ENCODE measurements at places on chromosomes 6 and 20.

DNA sequence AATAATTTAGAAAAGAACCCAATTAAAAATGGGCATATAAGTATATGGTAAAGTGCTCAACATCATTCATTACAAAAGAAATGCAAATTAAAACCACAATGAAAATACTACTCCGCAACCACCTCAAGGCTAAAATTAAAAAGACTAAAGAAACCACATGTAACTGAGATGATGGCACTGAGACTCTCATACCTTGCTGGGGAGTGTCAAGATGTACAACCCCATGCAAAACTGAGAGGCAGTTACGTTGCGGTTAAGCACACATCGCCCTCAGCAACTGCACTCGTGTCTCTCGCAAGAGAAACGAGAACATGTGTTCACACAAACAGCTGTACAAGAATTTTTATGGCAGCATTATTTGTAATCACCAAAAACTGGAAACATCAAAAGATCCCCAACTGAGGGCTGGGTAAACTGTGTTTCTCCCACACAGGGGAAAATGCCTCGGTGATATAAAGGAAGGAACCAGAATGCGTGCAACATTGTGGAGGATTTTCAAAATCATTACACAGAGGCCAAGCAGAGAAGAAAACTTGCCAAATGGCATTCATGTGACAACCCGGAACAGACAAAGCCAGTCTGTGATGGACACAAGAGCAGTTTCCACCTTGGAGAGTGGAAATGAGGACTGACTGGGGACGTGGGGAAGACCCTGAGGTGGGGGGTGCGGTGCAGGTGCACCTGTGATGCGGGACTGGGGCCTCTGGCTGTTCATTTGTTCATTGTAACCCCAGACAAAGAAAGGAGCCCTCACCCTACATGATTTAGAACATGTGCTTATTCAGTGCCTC lies 144.9 kb downstream of the WDR27 start:
- DNase-seq = no peak

GRCh38 chr6:133184798-133185372 lies 56.3 kb upstream of the EYA4 start:
- DNase-seq = no peak

- DNase-seq = no peak
Measured at GRCh38 chr6:686497-686896, 6.4 kb downstream of the EXOC2 start.

DNA sequence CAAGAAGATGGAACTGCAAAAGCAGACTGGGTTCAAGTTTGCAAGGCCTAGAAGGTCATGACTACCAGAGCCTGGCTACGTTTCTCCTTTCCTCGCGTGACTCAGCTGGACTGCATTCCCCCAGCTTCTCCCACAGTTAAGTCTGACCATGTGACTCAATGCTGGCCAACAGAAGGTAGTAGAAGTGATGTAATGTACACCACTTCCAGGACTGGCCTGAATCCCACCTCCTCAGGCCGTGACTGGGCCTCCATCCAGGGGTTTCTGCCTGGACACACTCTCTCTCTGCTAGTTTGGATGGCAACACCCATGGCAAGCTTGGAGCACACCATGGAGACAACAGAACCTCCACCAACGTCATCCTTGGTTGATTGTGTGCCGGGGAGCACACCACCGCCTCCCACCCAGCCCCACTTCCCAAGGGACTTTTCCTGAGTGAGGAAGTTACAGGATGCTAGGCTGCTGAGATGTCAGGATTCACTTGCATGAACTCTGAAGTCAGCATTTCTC lies 112.0 kb upstream of the CDYL start:
- DNase-seq = no peak

GRCh38 chr20:60463798-60464197 lies 505.6 kb downstream of the CDH26 start:
- no peak for DNase-seq

DNA sequence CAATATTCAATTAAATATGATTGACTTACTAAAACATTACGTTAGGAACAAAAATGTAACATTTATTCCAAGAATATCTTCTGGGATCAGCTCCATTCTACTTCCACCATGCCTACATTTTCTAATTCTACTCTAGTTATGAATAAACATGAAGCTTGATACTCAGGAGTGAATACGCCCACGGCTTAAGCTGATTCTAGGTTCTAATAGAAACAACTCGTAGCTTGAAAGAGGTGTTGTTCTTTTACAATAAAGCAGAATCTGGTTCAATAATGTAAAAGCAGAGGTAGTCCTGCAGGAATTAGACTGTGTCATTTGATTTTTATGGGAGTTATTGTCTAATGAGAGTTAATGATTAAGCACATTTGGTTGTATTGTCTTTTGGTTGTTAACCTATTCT lies 107.3 kb upstream of the OLIG3 start:
- DNase-seq = no peak

DNA sequence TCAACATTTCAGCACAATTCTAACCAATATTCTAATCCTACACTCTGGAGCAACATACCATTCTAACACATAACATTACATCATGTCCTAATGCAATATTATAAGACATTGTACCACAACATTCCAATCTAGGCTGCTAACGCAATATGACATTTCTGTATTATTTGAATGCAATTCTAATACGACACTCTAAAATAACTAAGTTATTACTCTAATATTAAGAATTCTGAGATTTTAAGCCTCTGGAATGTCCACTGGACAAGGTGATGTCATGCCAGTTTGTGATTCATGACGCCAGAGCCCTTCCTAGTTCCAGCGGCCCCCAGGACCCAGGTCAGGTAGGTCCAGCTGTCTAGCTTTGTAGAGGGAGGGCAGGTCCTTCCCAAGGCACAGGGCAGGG lies 69.7 kb upstream of the SIRPA start:
- no peak for DNase-seq

DNA sequence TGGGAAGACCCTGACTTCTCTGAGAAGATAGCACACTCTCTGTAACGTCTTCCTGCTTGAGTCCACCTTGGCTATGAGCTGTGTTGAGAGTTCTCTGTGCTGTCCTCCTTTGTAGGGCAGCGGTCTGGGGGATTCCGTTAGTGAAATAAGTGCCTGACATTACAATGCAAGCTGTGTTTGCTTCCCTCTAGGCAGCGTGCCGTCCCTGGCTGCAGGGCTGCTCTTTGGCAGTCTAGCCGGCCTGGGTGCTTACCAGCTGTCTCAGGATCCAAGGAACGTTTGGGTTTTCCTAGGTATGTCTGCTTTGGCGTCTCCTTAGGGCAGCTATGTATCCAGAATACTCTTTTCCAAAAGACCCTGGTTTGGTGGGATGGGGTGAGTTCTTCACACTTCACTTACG lies 2.8 kb downstream of the TMEM14C start:
- no peak for DNase-seq

DNA sequence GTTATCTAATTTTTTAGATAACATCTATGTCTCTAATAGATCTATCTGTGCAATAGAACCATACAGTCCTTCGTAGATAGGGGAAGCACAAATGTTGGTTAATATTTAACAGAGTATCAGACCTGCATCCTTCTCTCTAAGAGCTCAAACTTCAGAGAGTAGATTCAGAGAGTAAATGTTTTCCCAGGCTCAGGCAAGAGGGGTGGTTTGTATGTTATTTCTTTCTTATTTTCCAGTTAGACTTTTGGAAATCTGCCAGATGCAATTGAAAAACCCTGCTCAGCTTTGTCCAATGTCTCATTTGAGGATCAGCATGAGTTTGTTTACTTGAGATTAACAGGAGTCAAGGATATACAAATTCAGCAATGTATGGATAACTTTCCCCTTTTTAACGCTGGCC lies 361.9 kb downstream of the BCKDHB start:
- DNase-seq = no peak

GRCh38 chr6:106097411-106098231 lies 11.5 kb downstream of the PRDM1 start:
- DNase-seq = no peak

DNA sequence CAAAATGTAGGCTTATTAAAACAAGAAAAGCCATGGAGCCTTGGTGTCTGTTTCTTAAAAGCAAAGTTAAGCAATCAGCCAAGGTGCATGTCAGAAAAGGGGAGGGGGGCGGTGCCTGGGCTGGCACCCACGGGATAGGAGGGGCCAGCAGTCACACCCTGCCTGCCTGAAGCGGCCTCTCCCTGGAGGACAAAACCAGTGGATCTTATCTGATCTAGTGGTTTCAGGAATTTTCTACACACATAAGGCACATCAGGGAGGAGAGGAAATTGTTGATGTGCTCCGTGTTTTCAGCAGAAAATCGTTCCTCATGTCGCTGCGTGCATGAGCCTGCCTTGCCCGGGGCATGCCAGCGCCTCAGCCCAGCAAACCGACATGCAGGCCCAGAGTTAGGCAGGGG lies 276.4 kb downstream of the TAF4 start:
- DNase-seq = no peak

GRCh38 chr6:63322981-63323380 lies 3.2 kb upstream of the LGSN start:
- no peak for DNase-seq

DNA sequence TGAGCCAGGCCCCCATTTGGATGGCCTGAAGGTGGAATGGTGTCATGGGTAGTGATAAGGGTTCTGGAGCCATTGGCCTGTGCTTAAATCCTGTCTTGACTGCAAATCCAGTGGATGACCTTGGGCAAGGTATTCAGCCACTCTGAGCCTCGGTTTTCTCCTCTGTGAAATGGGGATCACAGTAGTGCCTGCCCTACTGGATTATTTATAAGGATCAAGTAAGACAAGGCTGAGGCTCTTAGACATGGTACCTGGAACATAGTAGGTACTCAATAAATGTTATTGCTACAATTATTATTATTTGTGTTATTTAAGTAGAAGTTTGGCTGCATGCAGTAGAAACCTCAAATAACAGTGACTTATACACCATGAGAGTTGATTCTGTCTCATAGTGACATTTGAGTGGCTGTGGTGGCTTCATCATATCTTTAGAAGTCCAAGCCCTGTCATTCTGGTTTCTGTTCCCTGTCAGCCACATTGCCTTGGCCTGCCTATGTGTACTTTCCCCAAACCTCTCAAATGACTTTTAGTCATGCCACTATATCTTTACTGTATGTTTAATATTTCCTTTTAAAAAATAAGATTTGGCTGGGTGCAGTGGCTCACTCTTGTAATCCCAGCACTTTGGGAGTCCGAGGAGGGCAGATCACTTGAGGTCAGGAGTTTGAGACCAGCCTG lies 37.6 kb upstream of the CHMP4B start:
- DNase-seq = no peak

GRCh38 chr20:62387219-62387913 lies 463 bp downstream of the RPS21 start:
- no peak for DNase-seq

DNA sequence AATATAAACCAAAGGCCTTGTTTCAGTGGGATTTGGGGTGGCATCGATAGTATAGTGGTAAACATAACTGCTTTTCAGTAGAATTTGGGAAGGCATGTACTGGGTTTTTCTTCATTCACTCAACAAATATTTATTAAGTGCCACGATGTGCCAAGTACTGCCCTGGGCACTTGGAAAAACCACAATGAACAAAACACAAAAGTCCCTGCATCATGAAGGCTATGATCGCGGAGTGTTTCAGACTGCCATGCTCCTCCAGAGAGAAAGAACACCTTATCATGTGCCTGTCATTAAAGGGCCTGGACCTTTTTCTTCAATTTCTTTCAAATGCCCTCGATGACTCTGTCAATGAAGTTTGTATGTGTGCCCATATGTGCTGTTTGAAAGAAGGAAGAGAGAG lies 59.2 kb upstream of the CEP85L start:
- no peak for DNase-seq

DNA sequence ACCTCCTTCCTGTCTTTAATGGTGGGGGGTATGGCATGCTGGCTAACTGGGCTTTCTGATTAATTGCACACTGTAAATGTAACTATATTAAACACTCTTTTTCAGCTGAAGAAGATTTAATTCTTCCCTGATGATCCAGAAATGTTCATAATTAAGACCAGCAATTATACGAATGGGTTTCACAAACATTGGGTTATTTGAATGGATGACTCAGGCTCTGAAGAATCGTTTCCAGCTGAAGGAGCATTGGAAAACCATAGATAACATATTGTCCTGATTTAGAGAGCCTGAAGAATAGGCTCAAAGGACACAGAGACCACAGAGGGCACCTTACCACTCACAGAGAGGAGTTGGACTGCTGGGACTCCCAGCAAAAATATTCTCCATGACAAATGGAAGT lies 130.7 kb upstream of the SSTR4 start:
- no peak for DNase-seq

- DNase-seq = no peak
Measured at GRCh38 chr20:51584116-51584515, 41.6 kb upstream of the NFATC2 start.

GRCh38 chr6:16547587-16547986 lies 213.7 kb downstream of the ATXN1 start:
- DNase-seq = no peak

GRCh38 chr6:112909781-112910180 lies 562.7 kb downstream of the RFPL4B start:
- no peak for DNase-seq

- DNase-seq = no peak
Measured at GRCh38 chr6:28659250-28659566, 133.5 kb downstream of the GPX5 start.

- no peak for DNase-seq
Measured at GRCh38 chr6:36627801-36628246, 33.7 kb downstream of the SRSF3 start.

DNA sequence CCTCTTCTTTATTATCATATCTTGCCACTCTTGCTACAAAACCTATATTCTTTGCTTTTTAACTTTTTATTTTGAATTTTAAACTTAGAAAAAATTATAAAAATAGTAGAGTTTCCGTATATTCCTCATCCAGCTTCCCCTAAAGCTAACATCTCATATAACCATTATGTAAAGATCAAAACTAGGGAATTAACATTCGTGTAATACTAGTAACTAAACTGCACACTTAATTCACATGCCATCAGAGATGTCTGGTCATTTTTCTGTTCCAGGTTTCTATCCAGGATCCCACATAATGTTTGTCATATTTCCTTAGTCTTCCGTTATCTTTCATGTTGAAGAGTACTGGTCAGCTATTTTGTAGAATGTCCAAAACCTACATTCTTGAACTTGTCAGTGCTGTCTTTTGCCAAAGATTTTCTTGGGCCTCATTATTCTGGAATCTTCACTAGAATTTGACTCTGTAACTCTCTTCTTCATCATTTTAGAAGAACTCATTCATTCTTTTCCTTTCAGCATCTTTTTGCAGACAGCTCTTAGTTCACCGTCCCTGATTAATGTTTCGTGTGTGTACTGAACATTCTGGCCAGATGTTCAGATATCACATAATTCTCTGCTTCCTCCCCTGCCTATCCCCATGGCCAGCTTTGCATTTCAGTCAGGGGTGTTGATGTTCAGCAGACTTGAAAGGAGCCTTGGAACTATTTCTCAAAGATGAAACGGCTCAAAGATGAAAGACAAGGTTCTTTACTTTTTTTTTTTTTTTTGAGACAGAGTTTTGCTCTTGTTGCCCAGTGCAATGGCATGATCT lies 9.4 kb downstream of the CTNNBL1 start:
- DNase-seq = no peak

DNA sequence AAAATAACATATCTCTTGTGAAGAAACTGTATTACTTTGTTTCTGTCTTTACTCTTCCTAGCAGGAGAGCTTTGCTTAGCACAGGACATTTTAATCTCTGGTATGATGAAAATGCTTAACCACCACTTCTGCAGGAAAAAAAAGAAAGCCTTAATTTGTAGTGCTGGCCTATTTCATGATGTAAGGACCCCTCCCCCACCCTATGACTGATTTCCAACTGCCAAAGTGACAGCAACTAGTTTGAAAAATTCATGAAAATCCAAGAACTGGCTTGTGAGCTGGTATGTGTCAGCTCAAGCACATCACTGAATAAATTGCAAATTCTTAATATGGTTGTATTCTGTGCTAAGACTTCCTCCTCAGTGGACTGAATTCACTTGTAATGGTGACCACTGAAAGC lies 125.3 kb downstream of the REV3L start:
- DNase-seq = no peak

- no peak for DNase-seq
Measured at GRCh38 chr6:142543606-142544005, 241.8 kb downstream of the ADGRG6 start.
